ENCODE measurements at places on chromosomes 7 and 10. TPM values are rescaled to one million over a fixed set of nuclear protein-coding genes. Genes with fewer than 3 reads are reported as not detected.
A peak's percentile ranks its signal among the peaks of the same experiment; 100 is the strongest.

GRCh38 chr10:74589226-74589673, 237.2 kb upstream of the KAT6B start:
- peak; percentile 91 for DNase-seq

GRCh38 chr7:99383791-99384370, 9.4 kb downstream of the ARPC1B start:
- DNase-seq: no peak

- DNase-seq: no peak
Measured at GRCh38 chr7:20035279-20035875, 181.8 kb downstream of the MACC1 start.

DNA sequence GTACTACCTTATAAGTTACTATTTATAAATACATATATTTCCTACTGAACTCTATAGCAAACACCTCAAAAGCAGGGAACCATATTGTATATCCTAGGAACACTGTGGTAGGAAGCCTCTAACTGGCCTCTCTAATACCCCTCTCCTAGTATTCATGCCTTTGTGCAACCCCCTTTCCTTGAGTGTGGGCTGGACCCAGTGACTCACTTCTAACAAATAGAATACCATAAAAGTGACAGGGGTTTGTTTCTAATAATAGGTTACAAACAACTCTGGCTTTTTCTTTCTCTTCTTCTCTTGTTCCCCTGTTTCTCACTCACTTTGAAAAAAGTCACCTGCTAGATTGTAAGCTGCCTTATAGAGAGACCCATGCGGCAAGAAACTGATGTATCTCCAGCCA, 51.6 kb upstream of the MACC1 start:
- no peak for DNase-seq

DNA sequence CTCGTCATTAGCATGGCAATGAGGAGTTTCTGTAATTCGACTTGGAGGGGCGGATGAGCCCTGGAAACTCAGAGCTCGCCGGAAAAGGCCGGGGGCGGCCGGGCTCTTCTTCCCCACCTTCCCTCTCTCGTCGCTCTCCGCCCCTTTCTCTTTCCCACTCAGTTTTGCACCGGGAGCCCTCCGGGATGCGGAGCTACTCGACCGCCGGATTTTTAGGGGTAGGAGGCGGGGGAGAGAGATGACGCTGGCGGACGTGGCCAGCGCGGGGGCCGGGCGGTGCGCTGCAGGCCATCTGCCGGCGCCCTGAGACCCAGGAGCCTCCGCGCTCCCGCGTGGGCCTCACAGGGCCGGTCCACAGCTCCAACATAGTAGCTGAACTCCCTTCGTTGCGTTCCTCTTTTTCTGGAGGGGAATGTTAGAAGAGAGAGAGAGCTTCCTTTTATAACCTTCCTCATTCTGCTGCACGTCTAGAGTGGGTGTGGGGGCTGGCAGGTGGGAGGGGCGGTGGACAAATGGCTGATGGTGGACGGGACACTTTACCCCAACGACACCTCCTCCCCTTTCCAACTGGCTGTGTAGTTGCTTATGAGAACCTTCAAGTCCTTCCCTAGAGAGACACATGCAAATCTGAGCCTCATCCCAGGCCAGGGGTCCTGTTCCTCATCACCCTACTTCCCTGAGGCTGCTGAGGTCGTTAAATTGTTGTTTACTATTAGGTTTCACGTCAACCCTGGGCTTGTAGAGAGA, 1.1 kb upstream of the HOXA1 start:
- no peak for DNase-seq

- DNase-seq: no peak
Measured at GRCh38 chr10:73959484-73960243, 38.3 kb upstream of the VCL start.

DNA sequence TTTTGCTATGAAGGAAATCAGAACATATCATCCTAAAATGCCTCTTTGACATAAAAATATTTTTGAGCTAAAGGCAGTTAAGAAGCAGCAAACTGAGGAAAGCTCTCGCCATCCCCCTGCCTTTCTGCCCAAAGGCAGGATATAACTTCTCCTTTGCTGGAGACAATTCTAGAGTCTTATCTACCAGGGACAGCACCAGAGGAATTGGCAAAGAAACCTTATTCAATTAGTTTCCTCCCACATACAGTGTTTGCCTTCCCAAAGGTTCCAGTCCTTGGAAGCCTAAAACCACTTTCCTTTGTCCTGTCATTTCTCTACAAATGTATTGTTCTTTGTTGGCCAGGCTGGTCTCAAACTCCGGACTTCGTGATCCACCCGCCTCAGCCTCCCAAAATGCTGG, 33.7 kb downstream of the MASTL start:
- no peak for DNase-seq

LIPN gene
- total RNA-seq: not detected

GPR146 gene
- total RNA-seq: 29.8 TPM

TBC1D12 gene
- total RNA-seq: 4.4 TPM

HABP2 gene
- total RNA-seq: not detected

GRCh38 chr10:12067336-12067735, 1.4 kb upstream of the DHTKD1 start:
- no peak for DNase-seq

DNA sequence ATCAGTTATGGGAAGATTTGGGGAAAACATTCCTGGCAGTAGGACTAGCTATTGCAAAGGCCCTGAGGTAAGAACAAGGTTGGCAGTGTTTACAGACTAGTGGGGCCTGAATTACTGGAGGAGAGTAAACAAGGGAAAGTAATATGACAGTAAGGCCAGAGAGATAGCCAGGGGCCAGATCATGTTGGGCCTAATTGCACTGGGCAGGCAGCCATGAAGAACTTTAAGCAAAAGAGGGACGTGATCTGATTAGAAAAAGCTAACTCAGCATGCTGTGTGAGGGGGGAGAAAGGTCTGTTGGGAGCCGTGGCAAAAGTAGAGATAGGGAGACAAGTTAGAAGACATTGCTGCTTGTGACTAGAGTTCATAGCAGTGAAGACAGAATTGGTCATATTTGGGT, 9.2 kb downstream of the NUP42 start:
- no peak for DNase-seq

DNA sequence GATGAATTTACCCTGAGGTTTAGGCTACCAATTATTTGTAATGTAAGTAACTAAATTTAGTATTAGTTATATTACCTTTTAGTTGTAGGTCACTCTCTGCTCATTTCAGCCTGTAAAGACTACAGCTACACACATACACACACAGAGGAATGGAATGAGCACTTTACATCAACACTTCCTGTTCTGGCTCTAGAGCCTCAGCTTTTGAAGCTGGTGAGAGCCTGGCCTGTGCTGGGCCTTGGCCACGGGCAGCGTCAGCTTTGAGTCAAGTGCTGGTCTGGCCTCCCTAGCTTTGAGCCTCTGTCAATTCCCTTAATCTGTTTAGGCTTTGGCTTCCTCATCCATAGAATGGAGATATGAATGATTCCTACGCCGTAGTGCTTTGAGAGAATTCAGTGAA, 141.7 kb downstream of the EGFR start:
- no peak for DNase-seq

ATRNL1 gene
- 2.9 TPM for total RNA-seq

DNA sequence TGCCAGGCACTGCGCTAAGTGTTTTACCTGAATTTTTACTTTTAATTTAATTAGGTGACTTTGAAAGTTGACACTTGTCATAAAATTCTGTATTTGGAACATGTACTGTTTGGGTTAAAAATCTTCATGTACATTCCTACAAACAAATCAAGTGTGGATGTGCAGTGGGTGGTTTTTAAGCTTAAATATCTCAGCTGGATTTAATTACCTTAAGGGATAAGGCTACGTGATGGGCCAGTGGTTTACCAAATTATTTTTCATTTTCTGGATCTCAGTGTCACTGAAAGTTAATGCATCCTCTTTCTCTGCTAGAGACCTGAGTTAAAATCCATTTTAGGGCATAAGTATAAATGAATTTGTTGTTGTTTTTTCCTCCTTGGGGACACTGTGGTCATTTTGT, 51.1 kb downstream of the EXOC4 start:
- DNase-seq: no peak

GRCh38 chr7:148135116-148135515, 455.4 kb upstream of the C7orf33 start:
- DNase-seq: no peak

SAMD9 gene
- 2.8 TPM for total RNA-seq

DNA sequence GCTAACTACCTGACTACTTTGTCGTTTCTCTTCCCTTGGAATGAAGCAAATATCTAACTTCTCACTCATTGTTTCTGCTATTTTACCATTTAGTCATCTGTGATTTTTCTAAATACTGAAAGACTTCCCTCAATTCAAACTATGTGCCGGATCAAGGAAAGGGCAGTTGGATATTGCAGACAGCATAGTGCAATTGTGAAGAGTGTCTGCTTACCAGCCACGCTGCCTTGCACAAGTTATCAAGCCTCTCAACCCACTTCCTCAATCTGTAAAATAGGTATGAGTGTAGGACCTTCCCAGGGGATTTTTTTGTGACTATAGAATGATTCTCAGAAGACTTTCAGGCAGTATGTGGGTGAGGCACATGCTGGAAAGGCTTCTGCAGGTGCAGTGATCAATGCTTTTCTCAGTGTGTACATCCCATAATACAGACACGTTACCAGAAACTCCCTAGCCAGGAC, 54.3 kb downstream of the EGFR start:
- DNase-seq: no peak

DNA sequence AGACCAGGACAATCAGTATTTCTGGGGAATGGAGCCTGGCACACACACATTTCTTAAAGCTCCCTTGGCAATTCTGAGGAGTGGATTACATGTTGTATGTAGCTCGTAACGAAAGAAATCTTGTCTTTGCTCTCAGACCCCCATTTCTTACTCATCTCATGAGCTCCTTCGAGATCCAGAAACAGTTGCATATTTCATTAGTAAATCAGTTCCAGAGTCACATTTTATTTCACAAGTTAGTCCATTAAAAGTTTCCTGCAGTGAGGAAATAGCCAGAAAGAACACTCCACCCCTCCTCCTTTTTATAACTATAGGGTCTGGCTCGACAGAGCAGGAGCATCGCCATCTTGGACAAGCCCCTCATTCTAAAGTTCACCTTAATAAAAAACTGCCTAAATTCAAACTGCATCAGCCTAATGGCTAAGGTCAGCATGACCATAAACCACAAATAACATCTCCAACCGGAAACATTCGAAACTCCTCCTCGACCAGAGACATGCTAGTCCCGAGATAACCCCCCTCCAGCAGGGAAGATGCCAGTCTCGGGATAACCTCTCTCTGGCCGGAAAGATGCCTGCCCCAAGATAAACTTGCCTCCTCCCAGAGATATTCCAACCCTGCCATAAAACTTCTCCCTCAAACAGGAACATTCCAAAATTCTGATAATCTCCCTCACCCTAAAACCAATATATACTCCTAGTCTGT, 7.4 kb downstream of the EGFR start:
- no peak for DNase-seq

FAM25A gene
- total RNA-seq: not detected

POM121 gene
- total RNA-seq: 17.3 TPM

- no peak for DNase-seq
Measured at GRCh38 chr7:83085299-83085698, 77.4 kb downstream of the PCLO start.

HGF gene
- total RNA-seq: 2.3 TPM

DNA sequence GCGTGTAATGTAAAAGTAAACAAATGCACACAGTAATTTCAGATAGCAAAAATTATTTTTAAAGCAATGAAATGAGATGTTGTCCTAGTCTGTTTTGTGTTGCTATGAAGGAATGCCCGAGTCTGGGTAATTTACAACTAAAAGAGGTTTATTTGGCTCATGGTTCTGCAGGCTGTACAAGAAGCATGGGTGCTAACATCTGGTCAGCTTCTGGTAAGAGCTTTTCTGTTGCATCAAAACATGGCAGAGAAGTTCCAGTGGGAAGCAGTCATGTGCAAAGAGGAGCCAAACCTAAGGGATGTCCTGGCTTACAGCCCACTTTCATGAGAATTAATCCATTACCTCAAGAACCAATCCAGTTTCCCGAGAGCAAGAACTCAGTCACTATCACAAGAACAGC, 62.9 kb upstream of the MNX1 start:
- no peak for DNase-seq

DNA sequence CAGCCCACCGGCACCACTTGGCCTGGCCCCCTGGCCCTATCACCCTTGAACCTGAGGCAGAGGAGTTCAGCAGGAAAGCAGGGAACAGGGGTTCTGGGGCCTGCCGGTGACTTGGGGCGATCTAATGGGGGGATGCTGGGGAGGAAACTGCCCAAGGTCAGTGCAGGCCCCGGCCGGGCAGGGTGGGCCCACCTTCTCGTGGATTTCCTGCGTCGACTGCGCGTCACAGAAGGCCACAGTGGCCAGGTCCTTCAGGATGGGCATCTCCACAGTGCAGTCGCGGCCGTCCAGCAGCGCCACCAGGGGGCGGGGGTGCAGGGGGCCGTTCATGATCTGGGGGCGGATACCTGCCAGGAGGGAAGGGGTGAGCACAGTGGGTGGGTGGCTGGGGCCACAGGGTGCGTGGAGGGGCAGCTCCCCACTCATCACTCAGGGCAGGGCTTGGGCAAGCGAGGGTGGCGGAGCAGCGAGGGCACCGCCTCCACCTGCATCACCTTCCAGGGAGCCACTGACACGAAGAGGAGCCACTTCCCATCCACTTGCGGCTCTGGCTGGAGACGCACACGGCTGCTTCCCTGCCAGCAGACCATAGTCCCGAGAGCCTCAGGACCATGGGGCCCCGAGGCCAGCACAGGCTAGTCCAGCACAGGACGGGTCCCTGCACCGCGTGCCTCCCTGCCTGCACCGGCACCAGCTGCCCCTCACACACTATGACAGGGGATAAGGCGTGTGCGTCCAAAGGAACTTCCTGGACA, 61.4 kb downstream of the ZRANB1 start:
- no peak for DNase-seq

STN1 gene
- total RNA-seq: 30.7 TPM

- no peak for DNase-seq
Measured at GRCh38 chr7:70807650-70808049, 324.3 kb upstream of the GALNT17 start.

DNA sequence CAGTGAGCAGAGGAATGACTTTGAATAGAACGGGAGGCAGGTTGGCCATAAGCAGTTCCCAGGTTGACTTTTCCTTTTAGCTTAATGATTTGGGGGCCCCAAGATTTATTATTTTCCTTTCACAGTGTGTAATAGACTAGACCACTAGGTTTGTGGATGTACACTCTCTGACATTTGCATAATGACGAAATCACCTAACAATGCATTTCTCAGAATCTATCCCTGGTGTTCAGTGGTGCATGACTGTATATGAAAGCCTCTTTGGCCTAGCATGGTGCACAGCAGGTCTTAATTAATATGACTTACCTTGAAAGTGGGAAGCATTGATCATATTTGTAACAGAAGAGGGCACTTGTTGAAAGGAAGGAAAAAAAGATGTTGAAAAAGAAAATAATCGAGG, 761.9 kb downstream of the TYW1 start:
- no peak for DNase-seq

ASB10 gene
- total RNA-seq: 35.4 TPM

MKX gene
- 0.22 TPM for total RNA-seq

DNA sequence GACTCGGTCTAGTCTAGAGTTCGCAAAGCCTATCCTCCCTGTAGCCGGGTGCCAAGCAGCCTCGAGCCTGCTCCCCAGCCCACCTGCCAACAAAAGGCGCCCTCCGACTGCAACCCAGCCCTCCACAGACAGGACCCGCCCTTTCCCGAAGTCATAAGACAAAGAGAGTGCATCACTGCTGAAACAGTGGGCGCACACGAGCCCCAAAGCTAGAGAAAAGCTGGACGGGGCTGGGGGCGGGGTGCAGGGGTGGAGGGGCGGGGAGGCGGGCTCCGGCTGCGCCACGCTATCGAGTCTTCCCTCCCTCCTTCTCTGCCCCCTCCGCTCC, 622 bp upstream of the COL1A2 start:
- peak; percentile 20 for DNase-seq

GRCh38 chr7:44213877-44214388, 13.2 kb downstream of the YKT6 start:
- no peak for DNase-seq
